CD4-positive, alpha-beta T cell treated with Interleukin-1 beta for 1 hour (primary cell): ENCODE measurements at places on chromosomes 12 and 14.

- peak; percentile 15 for DNase-seq
These were observed 455.8 kb downstream of the PCNX1 start for GRCh38 chr14:71362920-71363584.

DNA sequence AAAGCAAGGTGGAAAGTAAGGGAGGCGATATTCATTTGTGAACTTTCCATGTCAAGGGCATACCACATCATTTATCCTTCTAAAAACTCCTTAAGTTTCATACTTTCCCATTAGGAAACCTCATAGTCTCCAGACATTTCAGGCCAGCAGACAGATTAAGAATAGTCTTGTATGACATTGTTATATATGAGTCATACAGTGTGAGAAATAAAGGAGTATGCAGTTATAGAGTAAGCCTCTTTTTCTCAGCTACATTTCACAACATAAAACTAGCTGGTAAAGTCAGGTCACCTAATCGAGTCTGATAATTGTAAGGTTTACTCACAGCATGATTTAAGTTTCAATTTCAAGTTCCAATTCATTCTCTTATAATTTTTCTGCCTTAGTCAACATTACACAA, 164.3 kb downstream of the GRIP1 start:
- no peak for DNase-seq

DNA sequence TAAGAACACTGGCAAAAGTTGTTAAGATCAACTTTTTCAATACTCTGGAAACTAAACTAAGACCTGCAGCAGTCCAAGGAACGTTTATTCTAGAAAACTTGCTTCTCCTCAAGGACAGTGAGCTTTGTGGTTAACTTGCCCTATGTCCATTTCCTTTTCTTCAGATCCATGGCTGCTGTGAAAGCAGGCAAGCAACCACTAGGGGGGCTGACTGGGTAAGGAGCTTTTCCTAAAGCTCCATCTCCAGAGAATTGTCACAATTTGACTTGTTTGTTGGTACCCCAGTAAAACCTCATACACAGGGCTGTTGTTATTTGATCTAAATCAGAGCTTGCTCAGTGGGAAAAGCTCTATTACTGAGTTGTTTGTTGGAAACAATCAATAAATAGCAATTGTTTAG, 10.1 kb upstream of the RPL10L start:
- DNase-seq = no peak

- no peak for DNase-seq
These were observed 18.0 kb upstream of the CATSPERB start for GRCh38 chr14:91749868-91750267.

DNA sequence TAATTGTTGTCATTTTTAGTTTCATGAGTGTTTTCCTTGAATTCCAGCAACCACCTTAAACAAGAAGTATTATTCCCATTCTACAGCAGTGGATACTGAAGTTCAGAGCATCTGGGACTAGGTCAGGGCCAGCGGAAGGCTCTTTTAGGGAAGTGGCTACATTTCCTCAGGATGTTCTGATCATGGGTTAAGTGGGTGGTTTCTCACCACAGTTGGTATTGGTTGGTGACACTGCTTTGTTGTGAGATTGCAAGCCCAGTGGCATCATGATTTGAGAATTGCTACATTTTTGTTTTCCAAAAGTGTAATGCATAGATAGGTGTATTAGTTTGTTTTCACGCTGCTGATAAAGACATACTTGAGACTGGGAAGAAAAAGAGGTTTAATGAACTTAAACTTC, 47.1 kb downstream of the SYNE2 start:
- DNase-seq = peak; percentile 12
